ENCODE measurements at places on chromosomes 11 and 22.

GRCh38 chr11:18772211-18772610, 19.4 kb downstream of the PTPN5 start:
- DNase-seq = no peak

DNA sequence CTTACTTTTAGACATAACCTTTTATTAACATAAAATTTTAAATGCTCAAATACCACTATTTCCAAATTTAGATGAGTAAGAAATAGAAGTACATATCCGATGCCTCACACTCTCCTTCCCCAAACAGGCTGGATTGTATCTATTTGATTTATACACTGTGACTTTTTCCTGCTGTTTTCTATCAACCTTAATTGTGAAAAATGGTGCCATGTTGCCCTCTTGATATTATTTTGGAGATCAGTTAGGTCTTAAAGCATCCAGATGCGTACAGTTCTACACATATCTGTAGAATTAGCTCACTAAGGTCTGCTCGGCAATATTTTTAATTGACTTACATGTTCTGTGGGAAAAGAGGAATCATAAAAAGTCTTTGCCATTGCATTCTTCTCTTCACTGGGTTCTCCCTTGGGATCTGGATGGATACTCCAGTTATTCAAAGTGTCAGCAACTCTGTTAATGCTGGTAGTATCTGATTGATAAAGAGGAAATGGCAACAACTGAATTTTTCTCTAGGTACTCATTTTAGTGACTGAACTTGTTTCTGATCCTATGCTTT, 27.2 kb downstream of the EIF3M start:
- DNase-seq = no peak

DNA sequence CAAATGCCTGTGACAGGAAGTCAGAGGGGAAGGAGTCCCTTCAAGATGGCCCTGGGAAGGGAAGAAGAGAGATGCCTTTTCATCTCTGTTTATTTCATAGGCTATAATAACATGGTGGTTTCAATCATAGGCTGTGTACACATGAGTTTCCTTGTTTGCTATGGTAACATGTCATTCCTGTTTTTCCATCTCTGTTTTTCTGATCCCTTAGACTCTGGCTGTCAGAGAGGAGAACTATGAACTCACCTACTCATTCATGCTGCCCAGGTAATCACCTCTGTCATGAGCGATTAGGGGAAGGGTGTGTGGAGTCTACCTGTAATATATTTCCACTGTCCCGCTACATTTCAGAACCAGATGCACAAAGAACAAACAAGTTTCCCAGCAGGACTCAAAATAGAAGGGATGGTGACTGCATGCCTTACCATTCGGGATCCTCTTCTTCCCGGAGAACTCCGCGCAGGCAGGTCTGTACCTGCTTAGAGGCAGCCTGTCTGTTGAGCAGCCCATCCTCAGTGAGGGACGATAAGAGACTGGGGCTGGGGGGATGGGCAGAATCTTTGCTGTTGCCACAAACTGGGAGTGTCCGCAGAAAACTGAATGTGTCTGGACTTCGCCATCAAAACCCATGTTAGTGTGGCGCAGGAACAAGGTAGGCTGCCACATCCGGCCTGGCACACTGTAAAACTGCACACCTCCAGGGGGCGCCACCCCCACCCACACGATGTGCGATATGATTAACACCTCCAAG, 7.1 kb upstream of the PEX26 start:
- DNase-seq = no peak

- DNase-seq = no peak
Observed at GRCh38 chr11:101553891-101554292, 29.9 kb downstream of the TRPC6 start.

GRCh38 chr11:11336664-11337063, 16.4 kb downstream of the CSNK2A3 start:
- no peak for DNase-seq

GRCh38 chr11:132101881-132102280, 731.5 kb downstream of the NTM start:
- DNase-seq = no peak

DNA sequence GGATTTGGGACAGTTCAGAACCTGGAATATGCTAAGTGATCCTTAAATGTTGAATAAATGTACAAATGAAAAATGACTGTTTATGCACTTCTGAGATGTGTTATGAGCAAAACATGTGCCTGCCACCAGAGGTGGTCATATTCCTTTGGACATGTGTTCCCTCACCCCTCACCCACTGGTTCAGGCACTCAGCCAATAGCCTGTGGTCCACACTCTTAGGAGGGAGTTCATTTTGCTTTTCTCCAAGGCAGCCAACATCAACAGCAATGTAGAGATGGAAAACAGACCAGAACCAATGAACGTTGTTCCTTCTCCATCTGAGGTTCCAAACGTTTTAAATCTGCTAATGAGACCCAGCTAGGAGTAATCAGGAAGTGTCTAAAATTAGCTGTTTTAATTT, 44.0 kb downstream of the RPUSD4 start:
- no peak for DNase-seq

DNA sequence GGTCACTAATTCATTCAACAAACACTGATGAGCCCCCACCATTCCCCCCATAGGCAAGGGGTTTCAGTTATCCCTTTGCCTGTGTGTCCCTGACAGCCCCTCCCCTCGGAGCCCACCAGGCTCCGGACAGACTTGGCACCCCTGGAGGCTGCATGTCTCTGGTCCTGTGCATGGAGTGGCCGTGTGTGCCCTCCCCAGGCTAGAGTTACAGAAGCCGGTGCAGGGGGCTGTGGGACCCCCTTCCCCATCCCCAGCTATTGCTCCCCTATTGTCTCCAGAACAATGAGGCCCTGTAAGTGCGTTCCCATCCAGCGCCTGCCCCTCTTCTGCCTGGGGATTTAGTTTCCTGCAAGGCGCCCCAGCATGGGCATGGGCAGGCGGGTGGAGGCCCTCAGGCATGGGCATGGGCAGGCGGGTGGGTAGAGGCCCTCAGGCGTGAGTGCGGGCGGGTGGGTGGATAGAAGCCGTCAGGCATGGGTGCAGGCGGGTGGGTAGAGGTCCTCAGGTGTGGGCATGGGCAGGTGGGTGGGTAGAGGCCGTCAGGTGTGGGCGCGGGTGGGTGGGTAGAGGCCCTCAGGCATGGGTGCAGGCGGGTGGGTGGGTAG, 1.5 kb downstream of the MUC2 start:
- DNase-seq = no peak

GRCh38 chr22:41991111-41991510, 7.5 kb upstream of the WBP2NL start:
- no peak for DNase-seq

GRCh38 chr11:15349413-15349812, 234.7 kb downstream of the INSC start:
- DNase-seq = no peak

DNA sequence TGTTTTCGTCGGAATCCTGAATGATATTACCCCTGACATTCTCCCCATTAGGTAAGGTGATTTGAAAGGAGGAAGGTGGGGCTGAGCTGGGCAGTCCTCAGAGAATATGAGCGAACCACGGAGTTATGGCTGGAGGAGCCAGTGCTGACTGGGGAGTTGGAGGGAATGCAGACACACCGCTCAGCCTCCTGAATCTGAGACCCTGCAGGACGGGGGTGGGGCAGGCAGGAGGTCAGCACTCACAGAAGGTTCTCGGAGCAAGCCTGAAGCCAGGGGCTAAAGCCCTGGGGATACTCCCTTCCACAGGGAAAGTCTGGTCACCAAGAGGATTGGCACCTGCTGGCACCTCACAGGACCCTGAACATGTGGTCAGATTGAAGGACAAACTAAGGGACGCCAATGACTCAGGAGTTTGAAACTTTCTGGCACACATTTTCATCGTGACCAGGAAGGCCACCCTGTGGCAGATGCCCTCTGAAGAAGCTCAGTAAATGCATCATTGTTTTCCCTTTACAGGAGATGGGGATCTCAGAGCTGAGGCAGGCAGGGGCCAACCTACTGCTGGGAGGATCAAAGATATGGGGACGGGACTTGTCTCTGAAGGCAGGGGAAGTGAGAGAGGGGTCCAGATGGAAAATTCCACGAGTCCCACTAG, 26.9 kb upstream of the FCHSD2 start:
- no peak for DNase-seq

DNA sequence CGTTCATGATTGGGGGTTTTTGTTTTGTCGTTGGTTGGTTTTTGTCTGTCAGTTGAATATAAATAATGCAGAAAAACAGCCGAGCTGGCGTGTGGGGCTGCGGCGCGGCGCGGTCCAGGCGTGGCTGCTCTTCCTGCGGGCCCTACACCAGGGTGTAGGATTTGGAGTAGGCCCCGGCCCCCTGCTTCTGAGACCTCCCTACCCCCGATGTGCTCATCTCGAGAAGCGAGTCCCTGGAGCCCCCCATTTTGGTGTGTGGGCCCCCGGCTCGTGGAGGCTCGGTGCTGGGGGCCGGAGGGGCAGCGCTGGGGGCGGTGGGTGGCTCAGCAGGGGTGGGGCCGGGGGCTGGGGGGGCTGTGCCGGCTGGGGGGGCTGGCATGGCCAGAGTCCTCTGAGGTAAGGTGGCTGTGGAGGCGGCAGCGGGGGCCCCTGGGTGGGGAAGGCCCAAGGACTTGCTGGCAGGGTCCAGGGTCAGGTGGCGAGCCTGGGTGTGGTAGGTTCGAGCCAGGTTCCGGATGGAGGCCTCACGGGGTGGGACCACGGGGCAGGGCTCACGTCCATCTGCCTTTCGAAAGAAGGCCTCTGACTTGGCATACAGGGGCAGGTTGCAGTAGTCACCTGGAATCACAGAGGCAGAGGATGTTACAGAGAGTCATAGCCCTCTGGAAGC, 100.7 kb downstream of the CEP164 start:
- DNase-seq = no peak

DNA sequence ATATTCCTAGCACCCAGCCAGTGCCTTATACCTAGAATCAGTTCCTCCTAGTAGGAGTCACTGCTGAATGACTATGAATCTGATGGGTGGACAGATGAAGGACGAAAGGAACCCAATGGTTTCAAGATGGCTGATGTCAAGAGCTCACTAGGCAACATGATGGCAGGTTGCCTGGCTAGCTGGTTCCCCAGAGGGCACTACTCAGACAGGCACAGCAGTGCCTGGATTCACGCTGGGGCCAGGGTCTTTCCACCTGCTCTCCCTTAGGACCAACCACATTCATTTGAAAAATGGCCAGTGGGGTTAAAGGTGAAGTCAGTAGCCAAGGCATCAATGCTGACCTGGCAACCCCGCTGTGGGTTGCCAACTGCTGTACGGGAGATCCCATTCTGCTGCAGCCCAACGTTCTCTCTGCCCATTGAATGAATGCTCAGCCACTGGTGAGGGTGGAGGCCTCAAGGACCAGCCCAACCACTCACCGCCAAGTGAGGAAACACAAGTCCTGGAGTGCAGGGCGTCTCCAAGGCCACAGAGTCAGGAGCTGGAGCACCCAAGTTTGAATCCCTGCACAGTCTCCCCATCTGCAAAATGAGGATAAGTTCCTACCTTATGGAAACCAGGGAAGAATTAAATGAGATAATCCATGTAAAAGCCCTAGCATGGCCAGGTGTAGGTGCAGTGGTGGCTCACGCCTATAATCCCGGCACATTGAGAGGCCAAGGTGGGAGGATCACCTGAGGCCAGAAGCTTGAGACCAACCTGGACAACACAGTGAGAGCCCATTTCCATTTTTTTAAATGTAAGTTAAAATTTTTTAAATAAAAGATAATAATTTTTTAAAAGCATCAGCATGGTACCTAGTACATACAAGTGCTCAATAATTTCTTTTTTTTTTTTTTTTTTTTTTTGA, 12.4 kb downstream of the MYH9 start:
- DNase-seq = no peak

DNA sequence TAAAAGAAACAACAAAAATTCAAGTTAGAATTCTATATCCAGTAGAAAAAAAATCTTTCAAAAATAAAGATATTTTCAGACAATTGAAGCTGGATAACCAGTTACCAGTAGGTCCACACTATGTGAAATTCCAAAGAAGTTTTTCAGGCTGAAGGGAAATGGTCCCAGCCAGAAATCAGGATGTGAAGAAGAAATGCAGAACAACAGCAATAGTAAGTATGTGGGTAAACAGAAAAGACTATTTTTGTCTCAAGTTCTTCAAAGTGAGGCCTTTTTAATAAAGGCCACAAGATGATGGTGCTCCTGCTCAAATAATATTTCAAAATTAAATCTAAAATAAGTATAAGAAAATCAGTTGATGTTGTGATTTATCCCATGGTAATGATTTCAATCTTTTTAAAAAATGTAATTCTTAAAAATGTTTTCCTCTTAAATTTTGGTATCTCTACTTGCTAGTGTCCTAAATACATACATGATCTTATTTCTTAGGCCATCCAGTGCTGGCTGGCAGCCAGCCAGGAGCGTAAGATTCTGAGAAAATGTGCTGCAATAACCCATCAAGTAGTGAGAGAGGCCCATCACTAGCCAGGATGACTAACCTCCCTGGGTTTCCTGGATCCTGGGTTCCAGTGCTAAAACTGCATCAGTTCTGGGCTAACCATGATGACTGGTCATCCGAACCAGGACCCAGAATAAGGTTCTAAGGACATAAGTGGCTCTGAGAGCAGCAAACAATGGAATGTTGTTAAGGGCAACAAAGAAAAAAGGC, 15.6 kb upstream of the UCP3 start:
- no peak for DNase-seq

GRCh38 chr11:115944596-115944995, 440.4 kb upstream of the CADM1 start:
- DNase-seq = no peak

DNA sequence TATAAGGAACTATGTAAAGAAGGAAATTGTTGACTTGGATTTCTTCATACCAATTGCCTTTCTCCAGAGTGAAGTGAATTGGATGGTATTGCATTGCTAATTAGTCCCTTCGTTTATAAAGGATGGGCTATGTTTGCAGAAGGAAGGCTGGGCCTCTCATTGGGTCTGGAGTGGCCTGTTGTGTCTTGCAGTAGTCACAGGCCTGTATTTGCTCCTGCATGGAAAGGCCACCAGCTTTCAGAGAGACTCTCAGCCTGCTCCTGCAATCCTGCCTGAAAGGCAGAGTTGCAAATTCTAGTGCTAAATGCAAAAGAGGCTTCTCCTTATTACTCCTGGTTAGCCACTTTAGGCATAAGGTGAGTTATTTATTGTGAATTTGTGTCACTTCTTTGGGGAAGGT, 103.8 kb downstream of the EXT2 start:
- DNase-seq = no peak

DNA sequence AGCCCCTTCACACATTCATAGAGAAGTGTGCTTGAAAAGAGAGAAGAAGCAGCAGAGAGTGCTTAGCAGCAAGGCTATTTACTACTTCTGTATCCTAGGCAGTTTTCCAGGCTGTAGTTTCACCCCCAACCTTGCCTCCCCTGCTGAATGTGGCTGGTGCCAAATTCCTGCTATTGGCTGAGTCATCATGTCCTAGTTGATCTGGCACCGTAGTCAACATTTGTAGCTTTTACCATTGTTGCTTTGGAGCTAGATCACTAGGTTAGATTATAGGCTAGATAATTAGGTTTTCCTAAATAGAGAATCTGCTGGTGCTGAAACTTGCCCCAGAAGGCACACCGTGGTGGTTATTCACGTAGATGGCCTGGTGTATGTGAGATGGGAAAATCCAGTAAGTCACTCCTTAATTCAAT, 32.7 kb downstream of the ARHGAP42 start:
- no peak for DNase-seq

Data from GDM1 (cell line).